ENCODE measurements at places on chromosomes 11 and 22.

DNA sequence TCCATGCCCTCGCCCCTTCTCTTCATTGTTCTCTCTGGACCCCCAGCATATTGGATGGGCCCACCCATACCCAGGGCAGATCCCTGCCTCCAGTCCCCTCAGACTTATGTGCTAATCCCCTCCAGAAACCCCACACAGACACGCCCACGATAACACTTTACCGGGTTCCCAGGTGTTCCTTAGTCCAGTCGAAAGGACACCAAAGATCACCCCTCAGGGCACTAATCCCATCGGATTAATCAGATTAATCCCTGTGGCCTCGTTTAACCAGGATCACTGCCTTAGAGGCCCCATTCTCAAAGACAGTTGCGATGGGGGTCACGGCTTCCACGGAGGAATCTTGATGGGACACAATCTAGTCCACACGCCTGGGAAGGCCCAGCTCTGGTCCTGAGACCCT, 80.8 kb downstream of the SHANK2 start:
- DNase-seq = no peak

DNA sequence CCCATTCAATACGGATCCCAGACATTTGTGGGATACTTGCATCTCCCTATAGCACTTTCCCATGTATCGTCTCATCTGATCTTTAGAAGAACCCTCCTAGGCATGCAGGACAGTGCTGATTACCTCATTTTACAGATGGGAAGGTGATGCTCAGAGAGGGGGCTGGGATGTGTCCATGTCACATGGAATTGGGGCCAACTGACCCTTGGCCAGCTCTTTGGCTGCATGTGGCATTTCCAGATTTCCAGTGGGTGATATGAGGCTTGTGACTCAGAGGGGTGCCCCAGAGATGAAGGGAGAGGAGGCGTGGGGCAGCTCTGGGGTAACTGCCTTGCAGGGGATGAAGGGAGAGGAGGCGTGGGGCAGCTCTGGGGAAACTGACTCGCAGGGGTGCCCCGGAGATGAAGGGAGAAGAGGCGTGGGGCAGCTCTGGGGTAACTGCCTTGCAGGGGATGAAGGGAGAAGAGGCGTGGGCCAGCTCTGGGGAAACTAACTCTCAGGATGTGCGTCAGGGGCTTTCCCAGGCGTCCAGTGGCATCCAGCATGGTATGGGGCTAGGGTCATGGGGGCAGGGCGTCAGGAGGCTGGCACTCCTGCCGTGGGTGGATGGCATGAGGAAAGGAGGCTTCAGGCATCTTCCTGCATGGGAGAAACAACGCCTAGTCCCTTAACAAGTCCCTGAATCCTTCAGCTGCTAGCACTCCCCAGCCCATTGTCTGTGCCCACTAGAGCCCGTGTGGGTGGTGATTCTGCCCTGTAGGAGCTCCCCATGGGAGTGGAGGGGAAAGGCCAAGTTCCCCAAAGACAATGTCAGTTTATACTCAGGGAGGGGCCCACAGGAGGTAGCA, 11.9 kb upstream of the CERK start:
- no peak for DNase-seq

- no peak for DNase-seq
Observed at GRCh38 chr22:40392618-40393017, 22.2 kb downstream of the SGSM3 start.

- DNase-seq = peak; percentile 70
Observed at GRCh38 chr11:62905927-62906531, 15.1 kb downstream of the CHRM1 start.

DNA sequence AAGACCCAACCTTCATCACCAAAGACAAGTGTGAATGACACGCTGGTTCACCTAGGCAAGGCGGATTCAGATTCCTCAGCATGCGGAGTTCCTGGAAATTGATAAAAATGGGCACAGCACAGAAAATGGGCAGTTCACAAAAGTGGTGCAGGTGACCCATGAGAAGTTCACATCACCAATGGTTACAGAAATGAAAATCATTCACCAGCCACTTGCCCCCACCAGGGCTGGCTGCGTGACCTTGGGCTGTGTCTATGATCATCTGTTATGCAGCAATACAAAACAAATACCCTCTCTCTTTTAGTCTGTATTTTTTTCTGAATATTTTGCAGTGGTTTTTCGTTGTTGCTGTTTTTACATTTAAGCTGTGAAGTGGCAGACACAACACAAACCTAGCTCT, 415.9 kb downstream of the TBC1D22A start:
- no peak for DNase-seq

- DNase-seq = no peak
Observed at GRCh38 chr22:34769361-34769760, 296.6 kb upstream of the ISX start.

GRCh38 chr22:41857155-41857859, 24.4 kb downstream of the SREBF2 start:
- peak; percentile 41 for DNase-seq

DNA sequence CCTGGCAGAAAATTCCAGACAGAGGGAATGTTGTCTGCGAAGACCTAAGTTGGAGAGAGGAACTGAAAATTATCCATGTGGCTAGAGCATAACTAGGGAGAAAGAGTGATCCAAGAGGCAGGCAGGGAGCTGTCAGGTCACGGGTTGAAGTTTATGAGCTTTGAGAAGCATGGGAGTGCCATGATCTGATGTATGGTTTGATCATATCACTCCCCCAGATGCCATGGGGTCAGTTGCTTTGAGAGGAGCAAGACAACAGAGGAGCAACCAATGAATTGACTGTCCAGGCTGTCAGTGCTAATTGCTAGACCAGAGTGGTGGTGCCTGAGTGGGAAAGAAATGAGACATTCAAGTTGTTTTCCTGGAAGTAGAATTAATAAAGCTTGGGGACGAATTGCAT, 54.0 kb downstream of the CYB5R2 start:
- no peak for DNase-seq

GRCh38 chr11:57460022-57460757, at the start of gene RTN4RL2:
TSS of gene RTN4RL2 (plus strand) at chr11:57460528. CDS start at chr11:57460866, 338 bp downstream.
- DNase-seq = peak; percentile 20
